ENCODE measurements at places on chromosomes 1 and 21.

DNA sequence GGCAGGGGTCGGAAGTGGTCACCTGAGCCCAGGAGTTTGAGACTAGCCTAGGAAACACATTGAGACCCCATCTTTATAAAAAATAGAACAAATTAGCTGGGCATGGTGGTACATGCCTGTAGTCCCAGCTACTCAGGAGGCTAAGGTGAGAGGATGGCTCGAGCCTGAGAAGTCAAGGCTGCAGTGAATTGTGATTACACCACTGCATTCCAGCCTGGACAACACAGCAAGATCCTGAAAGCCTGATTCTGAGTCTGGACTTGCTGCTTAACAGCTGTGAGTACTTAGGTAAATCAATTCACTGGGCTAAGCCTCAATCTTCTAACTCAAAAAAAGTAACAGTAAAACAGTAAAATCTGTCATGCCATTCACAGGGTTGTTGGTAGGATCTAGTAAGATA is 4.9 kb downstream of the TRAPPC3 start:
- no peak for DNase-seq

- no peak for DNase-seq
Measured at GRCh38 chr1:220221670-220222069, 50.6 kb downstream of the RAB3GAP2 start.

DNA sequence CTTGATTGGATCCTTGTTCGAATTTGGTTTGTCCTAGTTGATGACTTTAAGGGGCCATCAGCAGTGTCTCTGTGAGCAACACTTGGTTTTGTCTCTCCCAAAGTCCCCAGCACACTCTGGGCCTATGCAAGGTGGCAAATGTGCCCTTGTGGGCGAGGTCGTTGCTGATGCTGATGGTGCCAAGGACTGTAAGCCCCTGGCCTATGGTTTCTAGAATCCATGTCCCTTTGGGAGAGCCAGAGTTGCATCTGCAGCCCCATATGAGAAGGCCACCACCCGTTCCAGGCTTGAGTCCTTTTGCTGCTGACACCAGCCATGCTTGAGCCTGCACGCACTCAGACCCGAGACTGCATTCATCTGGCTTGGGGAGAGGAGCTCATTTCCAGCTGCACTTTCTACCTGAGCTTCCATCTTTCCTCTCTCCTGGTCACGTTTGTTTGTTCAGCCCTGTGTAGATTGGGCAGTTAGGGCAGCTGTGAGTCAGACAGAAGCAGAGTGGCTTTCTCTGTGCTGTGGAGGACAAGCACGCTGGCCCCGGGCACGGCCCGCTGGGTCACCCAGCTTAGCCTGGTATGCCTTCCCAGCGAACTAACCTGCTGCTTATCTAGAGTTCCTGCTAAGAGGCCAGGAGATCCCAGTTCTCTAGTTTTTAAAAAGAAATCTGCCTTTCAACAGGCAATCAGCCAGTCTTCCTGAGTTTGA is 52.1 kb upstream of the CSF3R start:
- DNase-seq: no peak

DNA sequence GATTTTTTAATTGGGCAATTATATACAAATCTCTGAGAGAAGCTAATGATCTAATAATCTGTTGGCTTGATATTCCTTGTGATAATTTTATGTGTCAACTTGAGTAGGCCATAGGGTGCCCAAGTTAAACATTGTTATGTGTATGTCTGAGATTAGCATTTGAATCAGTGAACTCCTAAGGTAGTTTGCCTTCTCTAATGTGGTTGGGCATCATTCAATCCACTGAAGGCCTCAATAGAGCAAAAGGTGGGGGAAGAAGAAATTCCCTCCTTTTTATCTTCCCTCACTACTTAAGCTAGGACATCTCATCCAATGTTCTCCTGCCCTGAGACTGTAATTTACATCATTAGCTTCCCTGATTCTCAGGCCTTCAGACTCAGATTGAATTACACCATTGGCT is 394.5 kb downstream of the LMO4 start:
- DNase-seq: no peak

GRCh38 chr1:183097438-183098051 is 74.3 kb downstream of the LAMC1 start:
- DNase-seq: no peak

- DNase-seq: no peak
Measured at GRCh38 chr1:87386217-87386790, 57.6 kb downstream of the LMO4 start.

- no peak for DNase-seq
Measured at GRCh38 chr1:182080955-182081582, 19.6 kb upstream of the ZNF648 start.

- no peak for DNase-seq
Measured at GRCh38 chr1:14765773-14766172, 167.3 kb downstream of the KAZN start.

DNA sequence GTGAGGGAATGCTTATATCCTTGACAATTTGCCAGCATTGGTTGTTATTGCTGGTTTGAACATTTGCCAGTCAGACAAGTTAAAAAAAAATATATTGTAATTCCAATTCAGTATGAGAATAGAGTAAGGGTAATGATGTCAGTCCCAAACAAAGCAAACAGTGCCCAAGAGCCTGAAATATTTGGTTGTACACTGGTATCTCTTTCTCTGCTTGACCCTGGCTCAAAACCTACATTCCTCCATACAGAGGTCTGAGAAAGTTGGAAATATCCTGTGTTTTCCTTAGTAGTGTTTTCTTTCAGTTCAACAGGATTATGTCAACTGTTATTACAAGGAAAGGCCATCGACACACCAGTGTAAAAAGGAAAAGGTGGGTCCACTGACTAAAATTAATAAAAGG is 145.6 kb downstream of the MRPL39 start:
- DNase-seq: no peak

DNA sequence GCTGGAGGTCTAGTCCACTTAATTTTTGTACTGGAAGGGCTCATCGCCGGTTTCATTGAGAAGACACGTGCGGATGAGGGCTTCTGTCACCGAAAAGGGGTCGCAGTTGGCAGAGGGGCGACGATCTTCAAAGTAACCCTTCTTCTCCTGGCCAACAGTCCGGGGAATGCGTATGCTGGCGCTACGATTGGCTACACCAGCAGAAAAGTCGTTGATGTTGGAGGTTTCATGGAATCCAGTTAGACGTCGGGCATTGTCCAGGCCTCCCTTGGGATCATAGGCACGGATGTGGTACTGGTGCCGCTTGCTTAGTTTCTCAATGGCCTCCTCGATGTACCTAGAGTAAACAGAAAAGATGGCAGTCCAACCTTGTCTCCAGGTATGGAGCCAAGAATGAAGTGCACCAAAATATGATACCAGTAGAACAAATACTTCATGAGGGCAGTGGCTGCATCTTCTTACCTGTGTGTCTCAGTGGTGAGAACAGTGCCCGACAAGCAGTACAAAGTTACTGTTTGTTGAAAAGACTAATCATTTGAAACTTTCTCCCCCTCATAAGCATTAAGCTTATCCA is 7.1 kb downstream of the GLUL start:
- DNase-seq: no peak

DNA sequence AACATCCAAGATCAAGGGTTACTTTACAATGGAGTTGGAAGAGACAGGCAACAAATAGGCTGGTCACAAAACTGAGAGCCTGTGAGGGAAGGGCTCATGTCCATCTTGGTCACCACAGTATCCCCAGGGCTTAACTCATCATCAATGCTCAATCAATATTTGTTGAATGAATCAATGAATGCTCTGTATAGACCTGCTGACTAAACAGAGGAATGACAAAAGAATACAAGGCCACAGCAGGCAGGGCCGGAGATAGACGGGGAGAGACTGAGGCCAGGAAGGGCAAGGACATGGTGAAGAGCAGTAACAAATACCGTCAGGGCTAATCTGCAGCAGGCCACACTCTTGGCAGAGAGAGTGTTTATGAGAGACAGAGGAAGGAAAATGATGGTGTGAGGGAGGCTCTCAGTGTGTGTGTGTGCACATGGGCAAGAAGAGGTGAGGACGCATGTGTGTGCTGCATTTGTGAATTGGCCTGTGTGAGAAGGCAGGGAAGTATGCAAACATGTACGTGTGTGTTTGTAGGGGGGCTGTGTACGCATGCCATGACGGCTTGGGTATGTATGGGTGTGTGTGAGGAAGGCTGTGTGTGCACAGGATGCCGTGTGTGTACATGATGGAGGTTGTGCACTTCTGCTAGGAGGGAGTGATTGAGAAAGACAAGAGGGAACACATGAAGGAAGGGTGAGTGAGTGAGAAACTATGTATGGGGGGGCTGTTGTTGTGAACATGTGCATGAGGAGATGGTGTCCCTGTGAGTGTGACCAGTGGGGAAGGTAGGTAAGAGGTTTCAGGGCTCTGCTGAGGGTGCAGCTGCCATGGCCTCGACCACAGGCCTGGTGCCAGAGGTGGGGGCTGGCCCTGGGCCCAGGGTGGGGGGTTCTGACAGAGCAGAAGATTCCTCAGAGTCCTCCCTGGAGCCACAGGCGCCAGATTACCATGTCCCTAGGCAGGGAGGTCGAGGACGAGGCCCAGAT is 15.4 kb downstream of the AHDC1 start:
- DNase-seq: no peak

- no peak for DNase-seq
Measured at GRCh38 chr1:87204921-87205320, 123.8 kb upstream of the LMO4 start.

GRCh38 chr1:71307451-71307850 is 226.6 kb upstream of the ZRANB2 start:
- no peak for DNase-seq

GRCh38 chr1:53766831-53767405 is 28.0 kb upstream of the GLIS1 start:
- no peak for DNase-seq

- no peak for DNase-seq
Measured at GRCh38 chr1:4820543-4820942, 166.1 kb downstream of the AJAP1 start.

DNA sequence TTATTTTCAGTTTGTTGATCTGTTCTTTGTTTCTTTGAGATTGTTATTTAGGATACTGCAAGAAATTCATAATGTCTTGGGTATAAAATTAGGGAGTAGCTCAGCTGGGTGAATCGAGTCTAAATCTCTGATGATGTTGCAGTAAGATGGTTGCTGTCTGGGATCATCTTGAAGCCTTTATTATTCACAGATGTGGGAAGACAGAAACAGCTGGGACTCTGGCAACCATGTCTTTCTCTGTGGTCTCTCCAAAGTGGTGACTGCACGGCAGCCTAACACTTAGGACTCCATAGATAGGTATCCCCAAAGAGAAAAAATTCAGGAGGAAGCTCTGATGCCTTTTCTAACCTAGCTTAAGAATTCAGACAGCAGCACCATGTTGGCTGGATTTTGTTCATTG is 52.7 kb downstream of the RAP1A start:
- no peak for DNase-seq

- DNase-seq: no peak
Measured at GRCh38 chr1:165312591-165312990, 43.9 kb downstream of the LMX1A start.

GRCh38 chr1:45622524-45623394 is 1.1 kb downstream of the CCDC17 start:
- no peak for DNase-seq

GRCh38 chr1:109954041-109954512 is 30.5 kb upstream of the AHCYL1 start:
- no peak for DNase-seq

DNA sequence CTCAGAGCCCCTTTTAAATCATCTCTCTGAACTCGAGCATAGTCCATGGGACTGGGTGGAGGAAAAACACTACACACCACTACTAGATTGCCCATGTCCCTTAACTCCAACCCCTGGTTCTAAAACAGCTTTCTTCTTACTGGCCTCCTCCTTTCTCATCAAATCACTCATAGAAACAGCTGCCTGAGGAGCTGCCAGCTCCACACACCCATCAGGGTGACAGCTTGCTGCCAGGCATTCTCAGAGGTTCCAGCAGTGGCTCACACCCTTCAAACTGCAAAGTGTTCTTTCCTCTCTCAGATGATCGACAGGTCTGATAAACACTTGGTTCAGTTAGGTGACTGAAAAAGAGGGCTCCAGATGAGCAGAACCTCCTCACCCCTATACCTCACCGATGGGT is 543.0 kb upstream of the PLXNA2 start:
- no peak for DNase-seq

DNA sequence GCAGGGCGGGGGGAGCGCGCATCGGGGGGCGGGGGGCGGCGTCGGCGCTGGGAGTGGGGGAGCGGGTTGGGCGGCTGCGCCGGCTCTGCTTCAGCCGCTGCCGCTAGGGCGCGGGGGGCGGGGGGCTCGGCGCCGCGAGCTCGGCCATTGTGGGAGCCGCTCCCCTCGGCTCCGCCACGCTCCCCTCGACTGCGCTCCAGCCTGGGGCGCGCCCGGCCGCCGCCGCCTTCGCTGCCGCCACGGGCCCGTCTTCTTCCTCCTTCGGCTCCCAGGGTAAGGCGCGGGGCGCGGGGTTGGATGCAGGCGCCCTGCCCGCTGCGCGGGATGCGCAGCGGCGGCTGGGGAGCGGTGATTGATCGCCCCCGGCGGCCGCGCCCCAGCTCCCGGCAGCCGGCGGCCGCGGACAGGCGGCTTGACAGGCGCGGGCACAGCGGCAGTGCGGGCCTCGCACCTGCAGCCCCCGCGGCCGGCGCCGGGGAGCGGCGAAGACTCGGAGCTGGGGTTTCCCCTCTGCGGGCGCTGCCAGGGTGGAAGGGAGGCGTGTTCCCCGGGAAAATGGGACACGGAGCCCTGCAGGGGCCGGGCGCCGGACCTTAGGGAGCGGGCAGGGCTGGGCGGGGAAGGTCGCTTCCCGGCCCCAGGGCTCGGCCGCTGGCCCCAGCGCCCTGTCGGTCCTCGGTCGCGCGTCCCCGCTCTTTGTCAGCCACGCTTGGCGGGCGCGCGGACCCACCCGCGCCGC is 55.3 kb downstream of the NDUFS5 start:
- no peak for DNase-seq

- DNase-seq: no peak
Measured at GRCh38 chr1:33875862-33876261, 12.0 kb downstream of the HMGB4 start.

GRCh38 chr1:219173758-219174459 is at the start of gene LYPLAL1:
Gene LYPLAL1 (plus strand): TSS chr1:219173878. CDS start chr1:219173891, 13 bp downstream.
- peak; percentile 80 for DNase-seq

DNA sequence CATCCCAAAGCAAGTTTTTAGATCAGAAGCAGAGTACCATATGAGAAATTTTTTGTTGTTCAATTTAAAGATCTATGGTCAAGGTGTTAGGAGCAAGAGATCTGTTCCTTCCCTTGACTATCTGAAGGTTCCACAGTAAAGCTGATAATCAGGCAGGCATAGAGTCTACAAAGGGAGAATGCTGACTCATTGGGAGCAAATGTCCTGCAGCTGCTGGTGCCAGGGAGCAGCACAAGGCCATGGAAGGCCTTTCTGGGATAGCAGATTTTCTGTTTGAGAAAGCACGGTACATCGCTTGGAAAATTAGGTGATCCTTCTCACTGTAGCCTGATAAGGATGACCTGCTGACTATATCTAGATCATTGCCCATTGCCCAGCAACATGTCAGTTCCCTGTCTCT is 210.1 kb upstream of the C1orf87 start:
- no peak for DNase-seq

GRCh38 chr1:114154963-114155322 is 1.3 kb upstream of the SYT6 start:
- DNase-seq: no peak

- DNase-seq: no peak
Measured at GRCh38 chr1:99439433-99440075, 175.3 kb downstream of the PLPPR4 start.

- DNase-seq: no peak
Measured at GRCh38 chr1:9010781-9011323, 15.4 kb downstream of the SLC2A7 start.
